ENCODE measurements at places on chromosomes 3 and 15.

- no peak for DNase-seq
These were observed 10.5 kb upstream of the IP6K2 start for GRCh38 chr3:48727511-48727910.

DNA sequence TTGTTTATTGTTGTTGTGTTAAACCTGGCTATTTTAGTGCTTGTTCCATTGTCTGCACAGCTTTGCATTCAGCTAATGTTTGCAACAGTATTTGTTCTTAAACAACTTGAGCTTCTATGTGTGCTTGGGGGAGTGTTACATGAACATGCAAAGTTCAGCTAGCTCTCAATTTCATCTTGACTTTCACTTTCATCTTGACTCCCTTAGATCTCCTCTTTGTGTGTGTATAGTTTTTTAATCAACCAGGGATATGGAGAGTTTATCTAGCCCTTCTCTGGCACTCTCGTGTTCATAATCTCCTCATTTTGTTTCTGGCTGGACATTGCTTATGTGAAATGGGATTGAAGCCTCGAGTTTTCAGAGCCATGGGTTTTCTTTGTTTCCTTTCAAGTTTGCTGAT is 212.4 kb upstream of the ZBTB20 start:
- no peak for DNase-seq

DNA sequence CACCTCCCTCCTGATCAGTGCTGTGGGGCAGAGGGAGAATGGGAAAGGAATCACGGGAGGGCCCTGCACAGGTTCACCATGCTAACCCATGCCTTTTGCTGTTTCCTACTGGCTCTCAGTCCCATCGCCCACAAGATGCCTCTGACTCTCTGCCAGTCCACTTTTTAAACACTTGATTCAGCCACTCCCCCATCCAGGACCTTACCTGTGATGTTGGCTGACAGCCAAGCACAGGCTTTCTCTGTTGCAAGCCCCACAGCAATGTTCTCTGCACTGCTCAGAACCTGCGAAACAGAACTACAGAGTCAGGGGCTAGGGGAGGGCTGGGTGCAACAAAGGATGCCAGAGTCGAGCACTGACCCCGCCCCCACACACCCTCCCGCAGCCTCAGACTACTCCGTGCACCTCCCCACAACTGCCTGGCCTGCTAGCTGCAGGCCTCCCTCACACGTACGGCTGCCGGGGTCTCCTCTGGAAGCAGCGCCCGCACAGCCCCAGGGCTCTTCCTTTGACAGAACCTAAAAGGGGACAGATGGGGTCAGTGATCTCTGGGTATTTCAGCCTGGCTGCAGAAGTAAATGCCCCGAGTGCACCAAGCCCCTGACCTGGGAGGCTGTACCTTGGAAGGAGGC is 9.1 kb downstream of the CDAN1 start:
- no peak for DNase-seq

DNA sequence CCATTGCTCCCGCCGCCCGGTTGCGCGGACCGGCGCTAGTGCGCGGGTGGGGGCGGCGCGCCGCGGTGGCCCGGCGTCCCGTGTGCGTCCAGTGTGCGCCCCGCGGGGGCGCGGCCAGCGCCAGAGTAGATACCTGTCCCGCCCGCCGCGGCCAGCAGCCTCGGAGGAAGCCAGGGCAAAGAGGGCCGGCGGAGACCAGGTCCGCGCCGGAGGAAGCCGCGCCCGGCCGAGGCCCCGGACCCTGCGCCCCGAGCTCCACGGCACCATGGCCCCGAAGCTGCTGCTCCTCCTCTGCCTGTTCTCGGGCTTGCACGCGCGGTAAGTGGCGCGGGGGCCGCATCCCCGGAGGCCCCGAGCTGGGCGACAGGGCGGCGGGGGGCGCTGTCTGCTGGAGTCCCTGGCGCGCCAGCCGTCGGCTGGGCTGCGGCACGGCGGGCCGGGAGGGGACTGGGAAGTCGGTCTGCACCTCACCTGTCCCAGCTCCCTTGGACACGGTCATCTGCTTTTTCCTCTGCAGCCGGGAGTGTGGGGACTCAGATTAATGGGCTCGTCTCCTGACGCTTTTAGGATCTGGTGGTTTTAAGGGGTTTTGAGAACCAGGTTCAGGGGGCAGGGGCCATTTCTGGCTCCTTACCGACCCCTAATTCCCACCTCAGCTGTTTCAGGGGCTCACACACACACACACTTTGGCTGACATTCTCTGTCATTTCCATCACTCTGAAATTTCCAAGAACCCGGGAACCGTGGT is 464 bp downstream of the GABRG3 start:
- peak; percentile 78 for DNase-seq

DNA sequence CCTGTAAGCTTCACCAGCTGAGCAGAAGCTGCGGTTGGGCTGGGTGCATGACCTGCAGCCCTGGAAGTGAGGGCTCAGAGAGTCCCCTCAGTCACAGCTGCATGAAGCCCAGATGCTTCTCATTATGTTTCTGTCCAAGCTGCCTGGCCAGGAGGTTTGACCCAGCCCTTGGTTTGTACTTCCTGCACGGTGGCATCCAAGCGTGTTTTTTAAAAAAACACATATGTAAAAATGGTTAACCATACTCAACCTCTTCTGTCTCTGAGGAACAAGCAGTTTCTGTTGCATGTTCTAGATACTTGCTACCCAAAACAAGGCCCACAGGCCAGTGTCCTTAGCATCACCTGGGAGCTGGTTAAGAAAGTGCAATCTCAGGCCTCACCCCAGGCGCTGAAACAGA is 76.0 kb upstream of the ATP10A start:
- DNase-seq = no peak

- DNase-seq = no peak
These were observed 73.7 kb downstream of the FOXB1 start for GRCh38 chr15:60077581-60078359.

- DNase-seq = no peak
These were observed 6.1 kb downstream of the AMOTL2 start for GRCh38 chr3:134367869-134368750.

GRCh38 chr15:38740206-38740605 is 175.6 kb upstream of the RASGRP1 start:
- no peak for DNase-seq

GRCh38 chr15:100710744-100711515 is 108.5 kb downstream of the ASB7 start:
- no peak for DNase-seq

DNA sequence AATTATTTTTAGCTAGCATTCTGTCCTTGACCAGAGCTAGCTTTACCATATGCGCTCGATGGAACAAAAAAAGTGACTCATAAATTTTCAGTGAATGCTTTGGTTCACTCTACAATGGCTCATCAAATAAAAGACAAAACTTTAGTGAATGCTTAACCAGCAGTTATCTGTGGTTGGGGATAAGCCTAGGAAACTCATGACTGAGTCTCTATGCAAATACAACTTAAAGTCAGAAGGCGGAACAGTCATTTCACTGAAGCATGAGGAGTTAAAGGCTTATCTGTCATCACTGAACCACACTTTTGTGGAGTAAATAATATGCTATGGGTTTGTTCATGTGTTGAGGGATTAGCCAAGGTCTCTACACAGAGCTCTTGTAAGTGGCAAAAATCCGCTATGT is 308.4 kb downstream of the SQOR start:
- no peak for DNase-seq

DNA sequence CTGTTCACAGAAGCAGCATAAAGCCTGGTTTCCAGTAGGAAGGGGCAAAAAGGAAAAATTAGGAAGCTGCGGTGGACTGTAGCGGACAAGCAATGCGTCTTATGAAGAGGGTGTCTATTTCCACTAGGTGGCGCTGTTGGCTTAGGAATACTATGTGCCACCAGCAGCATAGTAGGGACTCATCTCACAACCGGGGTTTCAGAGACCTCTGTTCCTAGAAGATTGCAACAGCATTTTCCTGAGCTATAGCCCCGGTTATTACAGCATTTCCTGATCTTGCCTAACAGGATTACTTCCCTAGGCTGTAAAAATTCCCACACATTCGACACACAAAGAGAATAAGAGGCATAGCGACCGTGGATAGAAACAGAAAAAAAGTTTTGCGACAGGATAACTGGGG is 683.0 kb downstream of the TBL1XR1 start:
- DNase-seq = no peak

- no peak for DNase-seq
These were observed 976 bp downstream of the DIS3L start for GRCh38 chr15:66294157-66294931.

DNA sequence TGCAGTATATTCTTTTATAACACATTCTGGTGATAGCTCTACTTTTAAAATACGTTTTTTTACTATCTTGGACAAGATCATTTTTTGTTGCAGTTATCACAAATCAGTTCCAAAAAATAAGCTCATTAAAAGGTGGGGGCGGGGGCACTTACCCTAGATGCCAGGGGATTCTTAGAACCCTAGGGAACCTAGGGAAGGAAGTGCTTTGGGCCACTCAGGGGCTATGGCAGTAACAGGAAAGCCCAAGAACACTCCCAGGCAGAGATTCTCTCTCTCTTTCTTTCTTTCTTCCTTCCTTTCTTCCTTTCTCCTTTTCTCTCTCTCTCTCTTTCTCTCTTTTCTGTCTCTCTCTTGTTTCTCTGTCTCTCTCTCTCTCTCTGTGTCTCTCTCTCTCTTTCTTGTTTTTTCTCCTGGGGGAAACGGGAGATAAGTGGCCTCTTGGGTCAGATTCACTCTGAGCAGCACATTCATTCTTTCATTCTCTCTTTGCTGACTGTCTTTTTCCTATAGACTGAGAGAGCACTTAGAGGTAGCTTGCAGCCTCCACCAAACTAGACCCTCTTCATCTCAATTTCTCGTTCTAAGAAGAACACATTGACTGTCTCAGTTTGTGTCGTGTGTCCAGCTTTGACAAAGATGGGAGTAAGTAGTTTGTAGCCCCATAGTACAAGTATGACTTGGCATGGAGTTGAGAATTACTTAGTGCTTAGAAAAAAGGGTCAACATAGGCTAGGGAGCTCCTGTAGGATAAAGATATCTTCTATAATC is 16.6 kb downstream of the SCAANT1 start:
- no peak for DNase-seq

DNA sequence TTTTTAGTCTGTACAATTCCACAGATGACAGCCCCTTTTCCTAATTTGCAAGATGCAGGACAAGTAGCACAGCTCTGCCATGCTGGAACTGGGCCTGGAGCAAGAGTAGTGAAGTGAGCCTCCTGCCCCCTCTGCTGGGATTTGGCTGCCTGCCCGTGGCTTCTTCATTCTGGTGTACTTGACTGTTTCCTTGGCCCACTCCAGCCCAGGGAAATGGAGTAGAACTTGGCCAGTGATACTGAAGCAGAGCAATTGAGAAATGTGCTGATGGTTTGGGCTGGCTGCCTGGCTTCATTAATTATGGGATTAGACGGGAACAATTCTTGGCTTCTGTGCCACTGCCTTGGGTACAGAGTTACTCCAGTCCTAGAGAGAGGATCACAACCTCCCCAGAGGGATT is 2.8 kb downstream of the GPD1L start:
- no peak for DNase-seq

- DNase-seq = no peak
These were observed 263.6 kb downstream of the UACA start for GRCh38 chr15:70499791-70500190.

DNA sequence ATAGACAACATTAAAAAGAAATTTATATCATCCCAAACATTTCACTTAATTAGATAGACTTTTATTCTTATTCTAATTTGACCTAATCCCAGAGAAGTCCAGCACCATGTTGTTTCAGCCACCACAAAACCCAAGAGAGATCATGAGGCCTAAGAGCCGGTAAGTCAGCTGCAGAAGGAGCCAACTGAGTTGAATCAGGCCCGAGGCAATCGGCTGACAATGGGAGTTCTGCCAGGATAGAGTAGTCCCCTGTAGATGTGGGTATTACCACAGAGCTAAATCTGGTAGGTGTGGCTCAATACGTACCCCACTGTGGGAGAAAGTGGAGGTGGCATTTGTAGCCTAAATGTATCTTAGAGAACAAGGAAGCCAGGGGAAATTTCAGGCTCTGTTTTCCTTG is 49.7 kb upstream of the UMPS start:
- DNase-seq = no peak

GRCh38 chr3:152849996-152850578 is 15.2 kb downstream of the P2RY1 start:
- no peak for DNase-seq

DNA sequence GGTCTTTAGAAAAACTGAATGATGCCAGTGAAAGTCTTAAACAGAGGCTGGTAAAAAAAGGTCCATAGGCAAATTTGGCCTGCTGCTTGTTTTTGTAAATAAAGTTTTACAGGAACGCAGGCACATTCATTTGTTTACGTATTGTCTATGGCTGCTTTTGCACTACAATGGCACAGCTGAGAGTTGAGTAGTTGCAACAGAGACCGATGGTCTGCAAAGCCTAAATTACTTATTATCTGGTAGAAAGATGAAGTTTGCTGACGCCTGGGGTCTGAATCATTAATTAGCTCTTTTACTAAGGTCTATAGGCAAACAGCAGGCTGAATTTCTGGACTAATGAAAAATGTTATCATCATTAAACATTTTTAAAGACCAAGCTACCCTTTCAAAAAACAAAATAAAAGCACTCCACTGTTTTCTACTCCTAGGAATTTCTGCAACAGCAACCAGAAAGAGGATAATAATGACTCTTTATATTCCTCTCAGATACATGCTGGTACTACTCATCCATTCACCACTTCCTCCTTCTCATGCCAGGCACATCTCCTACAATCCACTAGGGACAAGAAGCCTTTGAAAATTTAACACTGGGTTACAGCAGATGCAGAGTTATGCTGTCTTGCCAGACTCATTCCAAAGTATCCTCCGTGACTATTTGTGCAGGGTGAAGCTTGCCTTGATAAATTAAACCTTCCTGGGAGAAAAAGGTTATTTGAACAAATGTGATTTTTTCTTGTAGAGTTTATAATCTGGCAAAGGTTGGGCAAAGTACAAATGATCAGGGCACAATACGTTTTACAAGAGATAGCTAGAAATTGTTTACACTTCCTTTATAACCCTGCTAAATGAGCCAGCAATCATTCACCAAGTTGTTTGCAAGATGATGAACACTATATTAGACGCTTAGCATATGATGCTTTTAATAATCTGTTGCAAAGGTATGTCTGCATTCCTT is 6.0 kb downstream of the GATM start:
- DNase-seq = no peak

- DNase-seq = no peak
These were observed 49.2 kb downstream of the TM4SF4 start for GRCh38 chr3:149523512-149524299.

DNA sequence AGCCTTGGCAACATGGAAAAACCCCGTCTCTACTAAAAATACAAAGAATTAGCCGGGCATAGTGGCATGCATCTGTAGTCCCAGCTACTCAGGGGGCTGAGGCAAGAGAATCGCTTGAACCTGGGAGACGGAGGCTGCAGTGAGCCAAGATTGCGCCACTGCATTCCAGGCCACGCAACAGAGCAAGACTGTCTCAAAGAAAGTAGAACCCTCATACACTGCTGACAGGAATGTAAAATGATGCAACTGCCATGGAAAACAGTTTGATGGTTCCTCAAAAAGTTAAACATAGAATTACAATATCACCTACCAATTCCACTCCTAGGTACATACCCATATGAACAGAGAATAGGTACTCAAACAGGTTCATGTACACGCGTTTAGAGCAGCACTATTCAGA is 158.9 kb downstream of the TBC1D5 start:
- no peak for DNase-seq

DNA sequence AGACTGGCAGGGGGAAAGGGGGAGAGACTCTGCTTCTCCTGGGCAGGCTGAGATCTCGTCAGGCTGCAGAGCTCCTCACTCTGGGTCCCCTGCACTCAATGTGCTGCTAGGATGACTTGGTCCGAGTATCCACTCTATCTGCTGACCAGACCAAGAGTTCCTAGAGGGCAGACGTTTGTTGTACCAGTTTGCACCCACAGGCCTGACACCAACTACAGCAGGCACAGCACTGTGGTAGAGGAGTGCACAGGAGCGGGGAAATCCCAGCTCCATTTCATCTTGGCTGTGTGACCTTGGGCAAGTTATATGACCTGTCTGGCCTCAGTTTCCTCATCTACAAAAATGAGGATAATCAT is 29.0 kb downstream of the CCDC12 start:
- no peak for DNase-seq
